ENCODE measurements at places on chromosomes 16 and 17.

- no peak for DNase-seq
These were observed 198.8 kb upstream of the CDH5 start for GRCh38 chr16:66167564-66168291.

DNA sequence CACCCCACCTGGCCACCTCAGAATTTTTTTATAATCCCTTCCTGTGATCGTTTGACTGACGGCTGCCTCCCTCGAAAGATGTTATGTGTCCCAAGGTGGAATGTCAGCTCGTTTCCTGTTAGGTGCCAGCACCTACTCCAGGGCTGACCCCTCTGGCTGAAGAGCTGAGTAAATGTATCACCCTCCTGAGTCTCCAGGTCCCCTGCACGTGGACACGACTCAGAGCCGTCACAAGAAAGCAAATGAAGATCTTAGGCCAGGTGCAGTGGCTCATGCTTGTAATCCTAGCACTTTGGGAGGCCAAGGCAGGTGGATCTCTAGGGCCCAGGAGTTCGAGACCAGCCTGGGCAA is 273.2 kb downstream of the C16orf95 start:
- no peak for DNase-seq

- DNase-seq, result no peak
These were observed 174.1 kb downstream of the RGS9 start for GRCh38 chr17:65311261-65311660.

DNA sequence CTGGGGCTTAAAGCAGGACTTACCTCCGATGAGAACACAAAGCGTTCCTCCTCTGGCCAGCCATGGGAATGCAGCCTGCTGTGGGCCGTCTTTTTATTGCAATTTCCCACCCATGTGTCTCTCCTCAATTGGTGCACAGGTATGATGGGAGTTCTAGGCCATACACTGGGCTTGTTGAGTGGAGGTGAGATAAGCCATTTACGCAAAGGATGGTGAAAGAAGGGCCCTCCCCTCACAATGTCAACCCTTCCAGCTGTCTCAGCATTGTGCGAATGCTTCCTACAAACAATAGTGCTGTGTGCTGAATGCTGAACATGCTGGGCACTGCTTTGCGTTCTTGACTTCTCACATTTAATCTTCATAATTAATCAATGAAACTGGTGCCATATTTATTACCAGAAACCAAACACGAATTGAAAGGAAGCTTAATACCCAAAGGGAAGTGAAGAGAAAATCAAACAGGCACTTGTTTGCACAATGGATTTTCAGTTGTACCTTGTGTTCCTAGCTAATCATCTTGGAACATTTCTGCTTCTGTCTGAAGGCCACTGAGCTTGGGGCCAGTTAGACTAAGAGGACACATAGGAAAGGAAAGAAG is at the start of gene GP2:
GP2 (minus strand) TSS at position 70 of the 598 bp plus-strand sequence. CDS start 1,082 bp downstream, outside the sequence.
- no peak for DNase-seq

DNA sequence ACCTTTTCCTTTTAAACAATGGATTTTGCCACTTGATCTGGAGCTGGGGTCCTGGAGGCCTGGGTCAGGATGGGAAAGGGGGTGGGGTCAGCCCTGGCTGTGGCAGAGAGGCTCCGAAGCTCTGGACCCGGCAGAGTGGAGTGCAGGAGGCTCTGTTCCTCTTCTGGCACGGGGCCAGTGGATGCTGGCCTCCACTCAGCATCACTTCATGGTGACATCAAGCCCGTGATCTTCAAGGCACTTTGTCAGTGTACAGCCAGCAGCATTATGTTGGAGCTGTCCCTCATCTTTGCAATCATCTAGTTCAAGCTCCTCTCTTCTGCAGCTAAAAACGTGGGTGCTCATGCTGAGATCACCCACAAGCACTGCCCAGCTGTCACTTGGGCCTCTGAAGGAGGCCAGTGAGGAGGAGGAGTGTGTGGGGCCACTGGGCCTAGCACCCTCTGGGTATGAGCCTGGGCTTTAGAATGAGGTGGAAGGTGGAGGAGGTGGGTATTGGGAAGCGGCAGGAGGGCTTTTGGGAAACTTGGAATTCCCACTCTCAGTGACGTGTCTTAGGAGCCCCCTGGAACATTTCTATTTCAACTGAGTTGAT is 45.9 kb upstream of the MGAT5B start:
- DNase-seq, result no peak

- DNase-seq, result no peak
These were observed 581.0 kb downstream of the KCNJ18 start for GRCh38 chr17:22273308-22273707.

DNA sequence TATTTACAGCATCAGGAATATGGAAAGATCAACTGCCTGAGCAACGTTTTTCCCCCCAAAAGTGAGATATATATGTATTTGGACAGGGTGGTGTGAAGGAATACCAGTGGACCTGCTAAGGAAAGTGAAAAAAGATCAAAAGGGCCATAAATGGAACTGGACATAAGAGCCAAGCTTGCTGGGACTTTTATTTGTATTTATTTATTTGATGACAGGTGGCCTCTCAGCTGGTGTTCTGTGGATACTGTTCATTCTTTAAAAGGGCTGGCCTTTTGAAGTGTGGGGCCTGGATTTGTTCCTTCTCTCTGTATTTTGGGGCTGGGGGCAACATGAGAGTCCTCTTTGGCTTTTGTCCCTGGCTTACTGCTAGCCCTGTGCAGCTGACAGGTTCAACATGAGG is 306.6 kb upstream of the N4BP1 start:
- no peak for DNase-seq

GRCh38 chr16:75195811-75196790 is 10.9 kb downstream of the CTRB2 start:
- no peak for DNase-seq

DNA sequence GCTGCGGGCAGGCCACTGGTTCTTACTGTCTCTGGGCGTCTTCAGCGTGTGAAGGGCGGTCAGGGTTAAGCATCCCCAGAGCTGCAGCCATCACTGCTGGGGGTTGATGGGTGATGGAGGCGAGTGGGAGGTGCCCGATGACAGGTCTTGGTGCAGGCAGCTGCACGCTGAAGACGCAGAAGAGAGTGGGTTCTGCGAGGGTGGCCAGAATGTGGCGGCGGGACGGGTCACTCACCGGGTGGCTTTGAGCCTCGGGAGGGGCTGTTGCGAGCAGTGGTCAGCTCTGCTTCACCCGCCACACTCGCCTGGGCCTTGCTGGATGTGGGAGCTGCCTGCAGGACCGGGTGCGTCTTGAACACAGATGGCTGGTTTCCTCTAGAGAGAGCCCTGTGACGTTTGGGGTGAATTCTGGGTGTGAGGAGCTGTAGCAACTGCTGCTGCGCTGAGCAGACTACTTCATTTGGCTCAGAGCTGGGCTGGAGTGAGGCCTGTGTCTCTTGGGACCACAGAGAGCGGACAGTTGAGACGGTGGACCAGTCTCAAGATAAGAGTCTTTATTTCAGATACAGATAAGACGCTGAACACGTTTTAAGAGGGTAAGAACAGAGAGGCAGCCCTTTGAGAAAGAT is 44.6 kb upstream of the ZNF750 start:
- DNase-seq, result no peak

DNA sequence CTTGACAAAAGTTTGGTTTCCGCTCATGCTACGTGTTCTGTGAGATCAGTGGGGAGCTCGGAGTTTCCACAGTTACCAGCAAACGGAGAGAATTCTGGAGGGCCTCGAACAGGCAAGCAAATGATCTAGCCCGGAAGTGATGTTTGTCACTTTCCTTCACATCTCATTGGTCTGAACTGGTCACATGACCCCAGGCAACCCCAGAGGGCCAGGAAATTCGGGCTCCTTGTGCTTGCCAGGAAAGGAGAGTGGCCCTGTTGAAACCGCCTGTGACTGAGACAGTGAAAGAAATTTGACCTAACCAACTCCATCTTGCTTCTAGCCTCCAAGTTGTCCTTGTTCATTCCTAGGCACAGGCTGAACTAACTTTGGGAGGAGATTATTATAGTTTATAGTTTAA is 23.0 kb downstream of the SPPL2C start:
- DNase-seq, result peak; percentile 20

- no peak for DNase-seq
These were observed 158.6 kb downstream of the C16orf78 start for GRCh38 chr16:49531931-49532840.

GRCh38 chr17:77089124-77089490 is 51.7 kb upstream of the SEC14L1 start:
- no peak for DNase-seq

- no peak for DNase-seq
These were observed 159.9 kb downstream of the ANKFN1 start for GRCh38 chr17:56313201-56313600.

DNA sequence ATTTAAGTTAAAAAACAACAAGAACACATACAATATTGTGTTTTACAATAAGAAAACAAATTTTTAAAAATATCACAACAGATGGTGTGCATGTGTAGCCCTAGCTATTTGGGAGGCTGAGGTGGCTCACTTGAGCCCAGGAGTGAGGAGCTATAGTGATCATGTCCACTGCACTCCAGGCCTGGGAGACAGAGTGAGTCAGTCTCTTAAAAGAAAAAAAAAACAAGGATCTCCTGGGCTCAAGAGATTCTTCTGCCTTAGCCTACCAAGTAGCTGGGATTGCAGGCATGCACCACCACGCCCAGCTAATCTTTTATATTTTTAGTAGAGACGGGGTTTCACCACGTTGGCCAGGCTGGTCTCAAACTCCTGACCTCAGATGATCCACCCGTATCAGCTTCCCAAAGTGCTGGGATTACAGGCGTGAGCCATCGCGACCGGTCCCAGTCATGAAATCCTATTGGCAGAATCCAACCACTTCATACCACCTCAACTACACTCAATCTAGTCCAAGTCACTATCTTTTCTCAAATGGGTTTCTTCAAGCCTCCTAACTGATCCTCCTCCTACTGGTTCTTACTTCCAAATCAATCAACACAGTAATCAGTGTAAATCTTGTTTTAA is 55.0 kb downstream of the STH start:
- DNase-seq, result no peak

DNA sequence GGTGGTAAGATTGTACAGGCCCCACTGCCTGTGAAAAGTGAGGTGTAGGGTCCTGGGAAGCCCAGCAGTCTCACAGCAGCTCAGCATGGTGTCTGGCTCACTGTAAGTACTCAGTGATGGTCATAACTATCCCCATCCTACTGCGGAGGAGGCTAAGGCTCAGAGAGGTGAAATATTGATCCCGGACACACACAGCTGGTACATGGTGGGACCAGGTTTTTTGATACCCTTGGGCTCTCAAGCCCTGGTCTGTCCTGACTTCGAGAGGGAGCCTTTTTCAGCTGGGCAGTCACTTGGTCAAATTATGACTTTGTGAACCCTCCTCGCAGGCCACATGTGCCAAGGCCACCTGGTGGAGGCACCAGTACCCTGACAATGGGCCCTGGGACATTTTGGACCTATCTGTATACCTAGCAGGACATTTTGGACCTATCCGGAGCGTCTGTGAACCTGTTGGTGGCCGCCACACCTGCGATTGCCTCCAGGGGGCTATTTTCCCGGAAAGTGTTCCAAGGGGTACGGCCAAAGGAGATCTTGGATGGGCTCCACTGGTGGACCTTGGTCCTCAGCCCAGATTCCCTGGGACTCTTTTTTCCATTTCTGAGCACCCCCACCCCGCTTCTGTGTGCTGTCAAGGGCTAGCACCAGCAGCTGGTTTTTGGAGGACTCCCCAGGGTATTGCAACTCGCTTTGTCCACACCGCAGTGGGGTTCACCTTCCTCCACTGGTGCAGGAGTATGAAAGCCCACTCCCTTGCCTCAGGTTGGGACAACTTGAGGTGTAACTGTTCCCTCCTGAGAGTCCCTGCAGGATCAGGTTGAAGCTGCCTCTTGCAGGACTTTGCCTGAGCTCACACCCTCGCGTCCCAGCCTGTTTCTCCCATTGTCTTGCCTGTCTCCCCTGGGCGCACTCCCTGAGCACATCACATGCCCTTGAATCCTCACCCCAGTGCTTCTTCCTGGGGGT is 83.6 kb upstream of the NKD1 start:
- DNase-seq, result no peak

- no peak for DNase-seq
These were observed 156.4 kb downstream of the CMIP start for GRCh38 chr16:81601008-81601428.

- DNase-seq, result no peak
These were observed 10.2 kb upstream of the MPP2 start for GRCh38 chr17:43917348-43918025.

GRCh38 chr17:41534899-41535546 is 6.9 kb upstream of the KRT19 start:
- DNase-seq, result no peak

- DNase-seq, result no peak
These were observed 180.0 kb upstream of the CACNG3 start for GRCh38 chr16:24075931-24076716.

- DNase-seq, result no peak
These were observed 115.2 kb upstream of the NETO2 start for GRCh38 chr16:47258874-47259461.

DNA sequence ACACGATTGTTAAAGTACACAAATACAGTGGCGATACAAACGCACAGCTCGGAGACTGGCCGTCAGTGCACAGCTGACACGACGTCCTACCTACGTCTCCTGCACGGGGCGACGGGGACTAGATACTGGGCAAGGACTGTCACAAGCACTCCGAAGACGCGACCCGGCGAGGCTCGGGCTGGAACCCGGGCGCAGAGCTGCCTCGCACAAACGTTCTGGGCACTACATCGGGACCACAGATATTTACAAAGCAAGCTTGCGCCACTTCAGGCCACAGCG is 13.8 kb downstream of the SLC16A3 start:
- DNase-seq, result no peak

DNA sequence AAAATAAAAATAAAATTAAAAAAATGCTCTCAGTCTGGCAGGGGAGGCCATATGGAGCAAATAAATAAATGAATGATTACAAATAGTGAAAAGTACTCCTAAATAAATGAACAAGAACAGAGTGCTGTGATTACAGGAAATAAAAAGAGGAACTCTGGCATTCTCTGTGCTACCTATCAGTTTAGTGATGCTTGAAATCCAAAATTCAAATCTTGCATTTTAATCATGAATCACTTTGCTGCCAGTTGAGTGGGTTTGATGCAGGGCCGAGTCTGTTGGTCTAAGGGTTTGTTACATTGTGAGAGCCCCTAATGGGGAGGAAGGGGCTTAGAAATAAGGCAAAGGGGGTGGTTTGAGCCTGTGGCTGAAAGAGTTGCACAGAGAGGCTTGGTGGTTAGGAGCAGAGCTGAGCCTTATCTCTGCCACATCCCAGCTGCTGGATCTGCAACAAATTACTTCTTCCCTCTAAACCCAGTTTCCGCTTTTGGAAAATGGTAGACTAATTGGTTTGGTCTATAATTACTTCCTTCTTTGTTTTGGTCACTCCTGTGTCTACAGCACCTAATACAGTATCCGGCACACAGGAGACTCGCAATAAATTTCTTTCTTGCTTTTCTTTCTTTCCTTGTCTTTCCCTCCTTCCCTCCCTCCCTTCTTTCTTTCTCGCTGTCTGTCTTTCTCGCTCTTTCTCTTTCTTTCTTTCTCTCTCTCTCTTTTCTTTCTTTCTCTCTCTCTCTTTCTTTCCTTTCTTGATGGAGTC is 6.3 kb upstream of the ABCC1 start:
- no peak for DNase-seq
